ENCODE measurements at places on chromosomes 1 and 21.

GRCh38 chr1:14598498-14599182, at the start of gene KAZN:
TSS of gene KAZN (plus strand) at chr1:14598685.
- DNase-seq, result no peak

GRCh38 chr1:184429335-184429734, 42.5 kb downstream of the C1orf21 start:
- no peak for DNase-seq

DNA sequence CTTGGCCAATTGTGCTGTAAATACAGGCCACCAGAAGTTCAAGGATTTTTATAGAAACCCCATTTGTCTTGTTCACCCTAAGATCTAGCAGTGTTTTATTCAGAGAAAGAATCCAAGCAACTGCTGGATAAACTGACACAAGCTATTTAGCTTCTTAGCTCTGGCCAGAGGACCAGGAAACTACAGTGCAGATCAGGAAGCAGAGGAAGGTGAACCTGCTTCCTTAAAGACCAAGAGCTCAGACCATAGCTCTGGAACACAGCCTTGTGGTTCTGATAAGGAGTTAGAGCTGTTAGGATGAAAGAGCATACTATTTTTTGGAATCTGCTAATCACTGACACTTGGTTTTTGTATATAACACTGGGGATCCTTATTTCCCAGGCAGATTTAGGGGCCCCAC, 5.2 kb upstream of the CCDC17 start:
- DNase-seq, result no peak

DNA sequence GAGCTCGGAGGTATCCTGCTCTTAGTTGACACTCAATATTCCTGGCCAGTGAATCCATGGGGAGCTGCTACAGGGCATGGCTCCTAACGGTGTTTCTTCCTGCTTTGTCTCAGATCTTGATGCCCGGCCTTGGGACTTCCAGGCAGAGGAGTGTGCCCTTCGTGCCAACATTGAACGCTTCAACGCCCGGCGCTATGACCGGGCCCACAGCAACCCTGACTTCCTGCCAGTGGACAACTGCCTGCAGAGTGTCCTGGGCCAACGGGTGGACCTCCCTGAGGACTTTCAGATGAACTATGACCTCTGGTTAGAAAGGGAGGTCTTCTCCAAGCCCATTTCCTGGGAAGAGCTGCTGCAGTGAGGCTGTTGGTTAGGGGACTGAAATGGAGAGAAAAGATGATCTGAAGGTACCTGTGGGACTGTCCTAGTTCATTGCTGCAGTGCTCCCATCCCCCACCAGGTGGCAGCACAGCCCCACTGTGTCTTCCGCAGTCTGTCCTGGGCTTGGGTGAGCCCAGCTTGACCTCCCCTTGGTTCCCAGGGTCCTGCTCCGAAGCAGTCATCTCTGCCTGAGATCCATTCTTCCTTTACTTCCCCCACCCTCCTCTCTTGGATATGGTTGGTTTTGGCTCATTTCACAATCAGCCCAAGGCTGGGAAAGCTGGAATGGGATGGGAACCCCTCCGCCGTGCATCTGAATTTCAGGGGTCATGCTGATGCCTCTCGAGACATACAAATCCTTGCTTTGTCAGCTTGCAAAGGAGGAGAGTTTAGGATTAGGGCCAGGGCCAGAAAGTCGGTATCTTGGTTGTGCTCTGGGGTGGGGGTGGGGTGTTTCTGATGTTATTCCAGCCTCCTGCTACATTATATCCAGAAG, 16.7 kb downstream of the ALX3 start:
- DNase-seq, result peak; percentile 55

DNA sequence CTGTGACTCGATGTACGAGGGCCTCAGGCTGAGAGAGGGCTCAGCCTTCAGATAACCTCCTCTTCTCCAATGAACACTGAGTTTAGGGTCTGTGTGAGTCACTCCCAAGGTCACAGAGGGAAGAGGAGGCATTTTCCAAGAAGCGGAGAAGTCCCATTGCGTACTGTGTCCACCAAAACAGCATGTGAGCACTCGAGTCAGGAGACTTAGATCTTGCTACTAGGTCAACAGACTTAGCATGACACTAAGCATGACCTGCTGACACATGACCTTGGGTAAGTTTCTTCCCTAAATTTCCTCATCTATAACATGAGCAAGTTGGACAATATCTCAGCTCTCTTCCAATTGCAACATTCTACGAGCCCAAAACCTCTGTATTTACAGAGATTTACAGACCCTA, 68.0 kb downstream of the PLPP3 start:
- DNase-seq, result no peak

- peak; percentile 14 for DNase-seq
Observed at GRCh38 chr1:211684791-211685190, 9.4 kb upstream of the NEK2 start.

GRCh38 chr21:37383086-37383485, 16.5 kb downstream of the DYRK1A start:
- DNase-seq, result peak; percentile 56

DNA sequence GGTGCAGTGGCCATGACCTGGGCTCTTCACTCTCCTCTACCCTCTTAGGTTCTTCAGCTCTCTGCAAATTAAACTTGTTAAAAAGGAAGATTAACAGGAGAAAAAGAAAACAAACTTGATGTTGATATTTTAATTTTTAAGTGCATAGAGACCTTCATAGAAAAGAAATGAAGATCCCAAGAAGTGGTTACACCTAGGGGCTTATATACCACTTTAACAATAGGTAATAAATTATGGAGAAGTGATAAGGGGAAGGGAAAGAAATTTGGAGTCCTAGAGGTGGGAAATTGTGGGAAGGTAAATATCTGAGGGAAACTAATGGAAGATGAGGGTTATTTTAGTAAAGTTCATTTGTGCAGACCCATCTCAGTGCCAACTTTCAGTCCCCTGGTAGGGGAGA, 16.5 kb upstream of the TFF3 start:
- no peak for DNase-seq

DNA sequence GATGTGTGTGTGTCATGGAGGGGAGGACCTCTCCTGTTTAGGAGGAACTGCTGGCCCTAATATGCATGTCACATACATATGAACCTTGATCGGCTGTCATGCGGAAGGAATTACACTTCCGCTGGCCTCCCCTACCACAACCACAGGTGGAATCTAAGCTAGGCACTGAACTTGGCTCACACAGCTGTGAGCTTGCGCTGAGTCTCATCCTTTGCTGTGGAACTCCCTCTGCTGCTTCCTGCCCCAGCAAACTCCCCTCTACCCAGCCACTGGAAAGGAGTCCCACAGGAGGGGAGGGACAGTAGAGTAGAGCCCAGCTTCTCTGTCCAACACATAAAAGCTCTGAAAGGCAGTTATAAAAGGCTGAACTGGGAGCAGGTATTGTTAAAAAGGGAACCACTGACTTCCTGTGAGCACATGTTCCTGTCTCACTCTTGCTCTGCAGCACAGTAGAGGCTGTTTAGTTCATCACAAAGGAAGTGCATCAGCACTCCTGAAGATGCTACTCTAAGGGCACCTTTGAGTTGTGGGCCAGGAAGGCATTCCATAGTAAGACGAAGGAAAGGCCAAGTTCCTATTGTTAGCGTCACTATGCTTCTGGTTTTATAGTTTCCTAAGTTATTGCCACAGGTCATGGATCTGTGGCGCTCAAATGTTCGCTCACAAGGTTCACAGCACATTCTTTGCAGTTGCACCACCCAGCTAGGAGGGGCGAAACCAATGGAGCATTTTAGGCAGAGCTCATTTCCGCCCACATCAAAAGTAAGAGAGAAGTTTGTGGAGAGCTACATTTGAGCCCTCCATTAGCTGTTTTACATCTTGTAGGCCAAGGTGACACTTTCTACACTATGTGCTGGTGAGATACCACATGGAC, 17.7 kb upstream of the PTPRC start:
- no peak for DNase-seq

- DNase-seq, result no peak
Observed at GRCh38 chr1:154502066-154502743, at the start of the genes SHE and TDRD10. TSS of gene SHE (minus strand) at chr1:154502412. CDS start at chr1:154502026, 386 bp downstream. TSS of gene TDRD10 (plus strand) at chr1:154502219. CDS start at chr1:154506904, 4,685 bp downstream.

- peak; percentile 57 for DNase-seq
Observed at GRCh38 chr1:175548774-175549173, 194.6 kb downstream of the TNR start.

DNA sequence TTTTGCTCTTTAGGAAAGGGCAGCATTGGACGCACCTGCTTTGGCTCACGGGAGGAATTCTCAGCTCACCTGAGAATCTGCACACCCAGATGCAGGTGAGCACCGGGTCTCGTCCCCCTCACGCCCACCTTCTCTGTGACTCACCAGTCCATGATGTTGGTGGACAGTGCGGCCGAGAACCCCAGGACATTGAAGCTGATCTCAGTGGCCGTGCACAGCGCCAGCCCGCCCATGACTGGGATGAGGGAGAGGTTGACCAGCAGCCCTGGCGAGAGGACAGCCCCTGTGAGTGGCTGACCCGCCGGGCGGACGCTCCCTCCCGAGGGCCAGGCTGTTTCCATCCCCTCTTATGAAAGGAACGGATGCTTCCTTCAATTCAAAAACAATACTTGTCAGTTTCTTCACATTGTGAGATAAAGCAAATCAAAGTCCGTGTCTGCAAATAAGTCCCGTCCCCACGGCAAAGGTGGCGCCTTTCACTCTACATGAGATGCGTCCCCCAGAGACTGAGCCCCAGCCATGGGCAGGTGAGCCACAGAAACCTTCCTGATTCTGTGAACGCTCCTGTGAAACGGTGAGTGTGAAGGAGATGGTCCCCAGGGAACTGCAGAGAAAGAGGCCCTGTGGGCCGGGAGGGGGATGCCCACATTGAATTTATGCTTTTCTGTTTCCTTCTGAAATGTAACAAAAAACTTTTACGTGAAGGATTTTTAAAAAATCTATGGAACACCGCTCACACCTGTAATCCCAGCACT, 12.7 kb upstream of the CDK11B start:
- DNase-seq, result no peak

- no peak for DNase-seq
Observed at GRCh38 chr1:183604815-183605214, 14.6 kb upstream of the NCF2 start.

GRCh38 chr1:201219481-201220387, 29.1 kb downstream of the IGFN1 start:
- no peak for DNase-seq

GRCh38 chr1:161439280-161440232, 65.7 kb upstream of the FCGR2A start:
- no peak for DNase-seq

- DNase-seq, result no peak
Observed at GRCh38 chr1:19220080-19220846, 10.2 kb upstream of the UBR4 start.

DNA sequence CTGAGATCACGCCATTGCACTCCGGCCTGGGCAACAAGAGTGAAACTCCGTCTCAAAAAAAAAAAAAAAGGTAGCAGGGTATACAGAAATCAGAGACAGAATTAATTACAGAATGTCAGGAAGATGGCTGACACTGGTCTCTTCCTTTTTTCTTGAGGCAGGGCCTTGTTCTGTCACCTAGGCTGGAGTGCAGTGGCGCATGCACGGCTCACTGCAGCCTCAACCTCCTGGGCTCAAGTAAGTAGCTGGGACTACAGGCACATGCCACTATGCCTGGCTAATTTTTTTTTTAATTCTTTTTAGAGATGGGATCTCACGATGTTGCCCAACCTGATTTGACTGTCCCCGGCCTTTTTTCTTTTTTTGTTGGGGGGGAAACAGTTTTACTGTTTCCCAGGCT, 16.4 kb downstream of the RNU5D-1 start:
- no peak for DNase-seq

- no peak for DNase-seq
Observed at GRCh38 chr1:44489481-44489880, 84.4 kb downstream of the RNF220 start.

DNA sequence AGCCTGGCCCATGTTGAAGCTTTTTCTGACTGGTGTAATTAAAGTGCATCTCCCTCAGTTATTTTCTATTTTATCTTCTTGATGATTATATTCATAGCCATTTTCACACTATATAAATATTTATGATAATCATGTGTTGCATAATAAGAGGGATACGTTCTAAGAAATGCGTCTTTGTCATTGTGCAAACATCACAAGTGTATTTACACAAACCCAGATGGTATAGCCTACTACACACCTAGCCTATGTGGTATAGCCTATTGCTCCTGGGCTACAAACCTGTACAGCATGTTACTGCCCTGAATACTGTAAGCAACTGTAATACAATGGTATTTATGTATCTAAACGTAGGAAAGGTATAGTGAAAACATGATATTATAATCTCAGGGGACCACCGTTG, 88.1 kb downstream of the BACH1 start:
- no peak for DNase-seq

DNA sequence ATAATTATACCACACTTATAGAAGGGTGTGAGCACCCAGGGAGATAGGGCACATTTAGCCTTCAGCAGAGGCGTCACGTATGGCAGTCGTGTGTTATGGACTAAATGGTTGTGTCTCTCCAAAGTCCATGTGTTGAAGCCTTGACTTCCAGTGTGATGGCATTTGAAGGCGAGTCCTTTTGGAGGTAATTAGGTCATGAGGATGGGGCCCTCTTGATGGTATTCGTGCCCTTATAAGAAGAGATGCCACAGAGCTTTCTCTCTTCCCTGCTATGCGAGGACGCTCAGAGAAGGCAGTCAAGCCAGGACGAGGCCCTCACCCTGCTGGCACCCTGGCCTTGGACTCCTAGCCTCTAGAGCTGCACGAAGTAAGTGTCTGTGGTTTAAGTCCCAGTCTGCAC, 375.0 kb upstream of the C1orf174 start:
- no peak for DNase-seq

- peak; percentile 36 for DNase-seq
Observed at GRCh38 chr1:234691567-234691966, 81.6 kb upstream of the IRF2BP2 start.

- peak; percentile 14 for DNase-seq
Observed at GRCh38 chr1:203507759-203508158, 13.8 kb downstream of the OPTC start.

DNA sequence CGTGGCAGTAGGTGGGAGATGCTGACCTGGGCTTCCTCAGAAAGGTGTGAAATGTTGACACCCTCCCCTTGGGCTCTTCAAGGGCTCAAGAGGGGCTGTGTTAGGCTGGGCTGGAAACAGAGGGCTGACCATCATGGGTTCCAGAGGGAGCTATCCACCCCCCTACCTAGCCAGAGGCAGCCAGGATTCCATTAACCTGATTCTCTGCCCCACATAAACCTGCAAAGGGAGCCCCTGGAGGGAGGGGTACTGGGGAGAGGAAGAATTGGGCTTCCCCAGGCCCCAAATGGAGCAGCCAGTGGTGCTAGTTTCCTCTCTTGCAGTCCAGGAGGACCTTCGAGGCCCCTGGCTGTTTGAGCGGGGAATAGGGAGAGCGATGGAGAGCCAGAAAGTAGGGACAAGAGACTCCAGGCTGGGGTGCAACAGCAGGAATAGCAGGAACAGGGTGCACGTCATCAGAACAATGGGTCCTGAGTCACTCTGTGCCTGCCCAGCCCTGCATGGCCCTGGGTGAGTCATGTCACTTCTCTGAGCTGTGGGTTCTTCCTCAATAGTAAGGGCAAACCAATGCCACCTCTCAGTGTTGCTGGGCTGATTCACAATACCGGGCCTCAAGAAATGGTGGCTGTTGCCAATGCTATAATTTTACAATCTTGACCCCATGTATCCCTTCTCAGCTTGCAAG, 121.2 kb downstream of the EPHB2 start:
- DNase-seq, result peak; percentile 80

DNA sequence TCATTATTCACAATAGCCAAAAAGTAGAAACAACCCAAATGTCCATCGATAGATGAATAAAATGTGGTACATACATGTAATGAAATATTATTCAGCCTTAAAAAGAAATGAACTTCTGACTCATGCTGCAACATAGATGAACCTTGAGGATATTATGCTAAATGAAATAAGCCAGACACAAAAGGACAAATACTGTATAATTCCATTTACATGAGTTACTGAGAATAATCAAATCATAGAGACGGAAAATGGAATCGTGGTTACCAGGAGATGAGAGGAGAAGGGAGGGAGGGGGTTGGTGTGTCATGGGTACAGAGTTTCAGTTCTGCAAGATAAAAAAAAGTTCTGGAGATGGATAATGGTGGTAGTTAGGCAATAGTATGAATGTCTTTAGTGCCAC, 184.1 kb downstream of the PSMG1 start:
- DNase-seq, result peak; percentile 35

Measured in fibroblast of pulmonary artery (primary cell).